ENCODE measurements at places on chromosomes 12 and 14.

- no peak for DNase-seq
These were observed 1.9 kb downstream of the LRCOL1 start for GRCh38 chr12:132608231-132609171.

- no peak for DNase-seq
These were observed 18.1 kb downstream of the RAB21 start for GRCh38 chr12:71772735-71773134.

DNA sequence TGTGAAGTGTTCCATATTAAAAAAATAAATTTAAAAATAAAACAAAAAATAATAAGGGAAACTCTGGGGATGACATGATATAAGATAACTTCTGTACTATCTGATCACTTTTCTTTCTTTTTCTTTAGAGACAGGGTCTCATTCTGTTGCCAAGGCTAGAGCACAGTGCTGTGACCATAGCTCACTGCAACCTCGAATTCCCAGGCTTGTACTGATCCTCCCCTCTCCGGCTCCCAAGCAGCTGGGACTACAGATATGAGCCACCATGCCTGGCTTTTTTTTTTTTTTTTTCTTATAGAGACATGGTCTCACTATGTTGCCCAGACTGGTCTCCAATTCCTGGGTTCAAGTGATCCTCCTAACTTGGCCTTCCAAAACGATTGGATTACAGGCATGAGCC is 10.4 kb upstream of the MIPOL1 start:
- DNase-seq: no peak

DNA sequence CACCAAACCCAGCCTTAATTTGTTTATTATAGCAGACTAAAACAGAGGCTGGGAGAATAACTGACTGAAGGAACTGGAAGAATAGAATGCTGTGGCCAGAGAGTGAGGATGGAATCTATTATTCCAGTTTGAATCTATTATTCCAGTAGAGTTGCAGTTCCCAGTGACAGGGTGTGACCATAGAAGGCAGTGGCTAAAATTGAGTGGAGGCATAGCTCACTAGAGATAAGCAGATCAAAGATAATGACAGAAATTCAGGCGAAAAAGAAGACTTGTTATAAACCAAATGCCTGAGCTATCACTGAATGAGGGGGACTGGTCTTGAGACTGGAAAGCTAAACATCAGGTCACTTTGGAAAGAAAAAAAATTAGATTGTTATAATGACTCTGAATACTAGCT is 26.0 kb upstream of the SNX6 start:
- no peak for DNase-seq

- no peak for DNase-seq
These were observed 115.9 kb upstream of the PELI2 start for GRCh38 chr14:56002342-56002741.

DNA sequence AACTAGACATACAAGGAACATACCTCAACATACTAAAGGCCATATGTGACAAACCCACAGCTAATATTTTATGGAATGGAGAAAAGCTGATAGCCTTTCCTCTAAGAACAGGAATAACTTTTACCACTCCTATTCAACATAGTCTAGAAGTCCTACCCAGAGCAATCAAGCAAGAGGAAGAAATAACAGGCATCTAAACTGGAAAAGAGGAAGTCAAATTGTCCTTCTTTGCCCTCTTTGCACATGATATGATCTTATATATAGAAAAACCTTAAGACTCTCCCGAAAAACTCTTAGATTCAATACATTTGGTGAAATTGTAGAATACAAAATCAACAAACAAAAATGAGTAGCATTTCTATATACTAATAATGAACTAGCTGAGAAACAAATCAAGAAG is 110.0 kb downstream of the ATP23 start:
- no peak for DNase-seq

GRCh38 chr12:107436376-107436775 is 249.2 kb upstream of the PWP1 start:
- DNase-seq: no peak

DNA sequence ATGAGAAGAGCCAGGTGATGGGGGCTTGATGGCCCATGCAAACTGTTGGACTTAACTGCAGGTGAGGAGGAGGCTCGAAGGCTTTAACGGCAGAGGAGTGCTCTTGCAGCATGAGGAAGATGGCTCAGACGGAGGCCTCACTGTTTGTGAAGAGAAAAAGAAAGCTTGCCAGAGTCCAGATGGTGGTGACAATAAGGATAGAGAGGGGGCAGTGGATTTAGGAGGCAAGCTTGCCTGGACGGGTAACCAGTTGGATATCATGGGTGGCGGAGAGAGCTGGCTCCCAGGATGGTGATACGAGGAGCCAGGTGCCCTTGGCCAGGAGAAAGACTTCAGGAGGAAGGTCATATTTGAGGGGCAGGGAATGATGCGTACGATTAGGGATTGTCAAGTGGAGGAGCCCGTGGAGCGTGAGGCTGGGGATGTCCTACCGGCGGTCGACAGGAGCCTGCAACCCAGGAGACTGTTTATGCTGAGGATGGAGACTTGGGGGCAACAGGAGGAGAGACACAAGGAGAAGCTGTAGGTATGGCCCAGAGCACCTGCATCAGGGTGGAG is 71.8 kb downstream of the CACNA1C start:
- DNase-seq: no peak

DNA sequence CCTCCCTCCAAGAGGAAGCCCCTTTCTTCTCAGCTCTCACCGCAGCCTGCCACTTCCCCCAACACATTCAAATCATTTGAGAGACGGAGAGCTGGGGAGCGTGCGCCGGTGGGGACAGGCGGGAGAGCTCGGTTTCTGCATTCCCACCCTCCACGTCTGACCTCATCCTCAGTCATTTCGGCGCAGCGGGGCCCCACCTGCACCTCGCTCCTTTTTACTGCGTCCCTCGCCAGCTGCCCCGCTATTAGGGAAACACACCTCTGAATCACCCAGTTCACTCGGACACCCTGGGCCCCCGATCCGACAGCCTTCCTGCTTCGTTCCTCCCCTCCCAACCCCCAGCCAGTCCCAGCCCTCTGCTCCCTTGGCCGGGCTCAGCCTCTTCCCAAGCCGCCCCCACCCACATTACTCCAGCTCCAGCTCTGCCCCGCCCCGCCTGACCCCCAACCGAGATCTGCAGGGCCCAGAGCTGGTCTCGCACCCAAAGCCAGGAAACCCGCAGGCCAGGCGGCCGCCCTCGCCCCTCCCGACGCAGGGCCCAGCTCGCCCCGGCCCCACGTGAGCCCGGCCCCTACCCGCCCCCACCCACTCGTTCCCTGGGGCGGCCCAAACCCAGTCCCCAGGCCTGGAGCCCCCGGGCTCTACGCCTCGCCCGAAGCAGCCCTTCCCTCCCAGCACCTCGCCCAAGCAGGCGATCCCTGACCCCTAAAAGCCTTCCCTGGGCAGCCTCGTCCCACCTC is 783 bp downstream of the CORO1C start:
- DNase-seq: peak; percentile 63

DNA sequence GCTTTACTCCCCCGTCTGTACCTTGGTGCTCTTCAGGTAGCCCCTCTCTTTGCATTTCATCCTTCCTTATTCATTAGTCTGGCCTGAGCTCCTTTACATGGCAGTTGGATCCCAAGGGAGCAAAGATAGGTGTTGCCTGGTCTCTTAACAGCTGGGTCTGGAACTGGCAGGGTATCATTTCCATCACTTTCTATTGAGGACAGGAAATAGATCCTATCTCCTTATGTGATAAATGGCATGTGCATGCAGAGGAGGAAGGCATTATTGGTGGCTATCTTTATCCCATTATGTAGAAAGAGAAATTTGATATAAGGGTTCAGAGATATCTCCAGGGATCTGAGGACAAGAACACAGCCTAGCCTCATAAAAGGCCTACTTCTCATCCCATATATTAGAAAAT is 54.6 kb upstream of the OAS1 start:
- no peak for DNase-seq

DNA sequence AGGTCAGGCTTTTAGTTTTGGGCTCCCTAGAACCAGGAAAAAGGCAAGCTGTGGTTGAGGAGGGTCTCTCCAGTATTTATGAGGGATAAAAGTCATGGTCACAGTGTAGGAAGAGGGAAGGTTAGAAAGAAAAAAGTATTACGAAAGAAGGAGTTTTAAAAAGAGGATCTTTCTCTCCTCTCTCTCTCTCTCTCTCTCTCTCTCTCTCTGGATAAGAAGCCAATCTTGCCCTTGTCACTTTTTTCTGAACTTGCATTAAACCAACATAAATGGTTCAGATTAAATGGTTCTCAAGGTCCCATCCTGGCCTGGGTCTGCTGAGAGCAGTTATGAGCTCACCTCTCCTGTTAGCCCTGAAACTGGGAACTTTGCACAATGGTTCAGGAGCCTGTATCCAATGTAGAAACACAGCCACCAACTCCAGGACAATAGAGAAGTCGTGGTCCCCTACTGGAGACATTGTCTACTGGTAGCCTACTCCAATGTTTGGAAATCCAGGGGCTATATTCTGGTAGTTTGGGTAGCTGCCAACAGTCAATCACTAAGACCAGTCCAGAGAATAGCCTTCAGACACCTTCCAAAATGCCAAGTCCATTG is 131.9 kb downstream of the DAD1 start:
- DNase-seq: no peak

DNA sequence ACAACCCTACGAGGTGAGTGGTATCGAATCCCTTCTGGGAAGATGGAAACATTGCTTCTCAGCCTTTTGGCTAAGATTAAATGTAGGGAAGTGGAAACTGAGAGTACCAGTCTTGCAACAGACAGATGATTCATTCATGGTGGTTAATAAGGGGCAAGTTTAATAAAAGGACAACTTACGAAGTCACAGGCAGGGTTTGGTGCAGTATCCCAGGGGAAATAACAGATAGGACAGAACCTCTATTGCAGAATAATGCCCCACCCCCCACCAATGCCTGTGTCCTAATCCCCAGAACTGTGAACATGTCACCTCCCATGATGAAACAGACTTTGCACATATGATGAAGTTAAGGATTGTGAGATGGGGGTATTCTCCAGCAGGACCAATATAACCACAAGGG is 212.5 kb downstream of the TBX5 start:
- no peak for DNase-seq

GRCh38 chr12:99059824-99060511 is 414.9 kb downstream of the APAF1 start:
- DNase-seq: no peak

- no peak for DNase-seq
These were observed 109.1 kb downstream of the NEDD1 start for GRCh38 chr12:97016163-97016562.

GRCh38 chr12:11780521-11781101 is 131.1 kb downstream of the ETV6 start:
- peak; percentile 38 for DNase-seq

- DNase-seq: no peak
These were observed 95.9 kb upstream of the DDHD1 start for GRCh38 chr14:53249059-53249458.

DNA sequence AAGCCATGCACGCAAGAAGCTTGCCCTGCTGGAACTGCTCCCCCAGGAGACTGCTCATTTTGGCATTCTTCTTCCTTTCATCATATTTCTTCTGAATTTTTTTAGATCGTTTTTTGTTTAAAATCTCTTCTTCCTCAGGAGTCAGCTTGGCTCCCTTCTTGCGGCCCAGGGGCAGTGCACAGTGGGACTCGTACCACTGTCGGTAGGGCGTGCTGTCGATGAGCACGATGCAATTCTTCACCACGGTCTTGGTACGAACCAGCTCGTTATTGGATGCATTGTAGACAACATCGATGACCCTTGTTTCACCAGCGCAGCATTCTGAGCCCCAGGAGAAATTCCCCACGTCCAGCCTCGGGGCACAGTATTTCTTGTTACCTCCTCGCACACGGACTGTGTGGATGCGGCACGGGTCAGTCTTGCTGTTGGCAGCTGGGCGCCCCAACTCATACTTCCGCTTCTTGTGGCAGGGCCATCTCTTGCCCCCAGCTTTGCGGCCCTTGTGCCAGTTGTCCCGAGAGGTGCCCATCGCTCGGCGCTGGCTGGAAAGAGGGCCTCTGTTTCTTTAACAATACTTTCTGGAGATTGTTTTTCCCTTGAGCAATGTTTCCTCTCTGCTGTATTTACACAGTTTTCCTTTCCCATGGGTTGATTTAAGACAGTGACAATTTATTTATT is 452.4 kb downstream of the TMEM121 start:
- no peak for DNase-seq

DNA sequence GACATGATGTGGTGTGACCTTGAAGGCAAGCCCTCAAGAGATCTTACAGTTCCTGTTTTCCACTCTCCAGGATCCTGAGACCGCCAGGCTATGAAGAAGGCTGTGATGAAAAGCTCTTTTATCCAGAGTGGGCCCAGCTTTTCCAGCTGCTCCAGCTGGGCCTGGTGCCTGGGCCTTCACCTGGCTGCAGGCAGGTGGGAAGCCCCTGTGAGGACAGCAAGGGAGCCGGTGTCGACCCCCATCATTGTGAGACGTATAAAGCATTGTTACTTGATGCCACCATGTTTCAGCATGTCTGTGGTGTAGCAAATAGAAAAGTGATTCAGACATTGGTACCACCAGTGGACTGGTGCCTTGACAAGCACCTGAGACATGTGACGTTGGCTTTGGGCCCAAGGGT is 190.2 kb downstream of the KIF26A start:
- no peak for DNase-seq

GRCh38 chr12:110251381-110251780 is 29.7 kb upstream of the ATP2A2 start:
- DNase-seq: no peak

DNA sequence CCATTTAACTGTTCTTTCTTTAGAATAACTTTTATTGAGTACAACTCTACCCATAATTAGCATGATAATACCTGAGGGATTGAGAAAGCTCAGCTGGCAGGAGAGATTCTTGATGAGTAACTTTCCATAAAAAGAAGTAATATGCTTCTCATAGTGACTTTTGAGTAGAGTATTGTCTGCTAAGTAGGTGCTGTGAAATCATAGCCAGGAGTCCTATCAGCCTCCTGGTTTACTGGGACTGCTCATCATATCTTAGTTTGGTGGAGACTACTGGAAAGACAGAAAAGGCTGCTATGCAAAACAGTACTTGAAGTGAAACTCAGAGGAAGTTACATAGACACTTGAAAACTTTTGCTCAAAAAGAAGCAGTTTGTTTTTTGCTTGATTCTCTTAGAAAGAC is 113.3 kb upstream of the ATP2B1 start:
- peak; percentile 27 for DNase-seq

Measured in GM13977 (cell line).